Activated CD4-positive, alpha-beta T cell treated with anti-CD3 and anti-CD28 coated beads, Interleukin-2, Interleukin-6, amounts not matched to agents 100 ng/mL and 50 ng/mL, durations not matched to agents 16 hours and 8 hours (primary cell): ENCODE measurements at places on chromosomes 12 and 14.

GRCh38 chr14:34359420-34360117 is 102.5 kb downstream of the SPTSSA start:
- no peak for DNase-seq

- no peak for DNase-seq
Observed at GRCh38 chr14:87940894-87941293, 52.1 kb downstream of the GALC start.

DNA sequence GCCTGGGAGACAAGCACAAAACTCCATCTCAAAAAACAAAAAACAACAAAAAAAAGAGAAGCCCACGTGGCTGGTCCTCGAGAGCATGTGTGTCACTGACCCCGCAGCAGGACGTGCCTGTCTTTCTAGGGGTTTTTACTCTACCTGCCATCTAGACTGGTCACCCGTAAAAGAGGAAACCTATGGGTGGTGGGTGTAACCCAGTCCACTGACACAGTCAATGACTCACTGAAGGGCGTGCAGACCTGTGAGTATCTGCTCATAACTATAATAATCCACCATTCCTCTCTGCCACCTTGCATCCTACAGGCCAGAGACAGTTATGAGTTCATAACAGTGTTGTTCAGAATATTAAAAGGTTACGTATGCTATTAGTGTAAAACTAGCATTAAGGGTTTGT is 4.6 kb downstream of the GOLGA3 start:
- DNase-seq: no peak

GRCh38 chr14:95038521-95039250 is 118.6 kb downstream of the DICER1 start:
- DNase-seq: no peak

DNA sequence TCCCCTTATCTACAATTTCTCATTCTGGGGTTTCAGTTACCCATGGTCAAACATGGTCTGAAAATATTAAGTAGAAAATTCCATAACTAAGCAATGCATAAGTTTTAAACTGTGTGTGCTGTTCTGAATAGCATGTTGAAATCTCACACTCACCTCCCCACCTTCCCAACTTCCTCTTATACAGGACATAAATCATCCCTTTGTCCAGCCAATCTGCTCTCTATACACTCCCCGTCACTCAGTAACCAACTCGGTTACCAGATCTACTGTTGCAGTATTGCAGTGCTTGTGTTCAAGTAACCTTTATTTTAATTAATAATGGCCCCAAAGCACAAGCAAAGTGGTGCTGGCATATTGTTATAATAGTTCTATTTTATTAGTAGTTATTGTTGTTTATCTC is 420.5 kb downstream of the GXYLT1 start:
- DNase-seq: no peak

GRCh38 chr14:21229821-21230220 is 39.4 kb downstream of the HNRNPC start:
- DNase-seq: peak; percentile 50

GRCh38 chr12:59780605-59781135 is 184.8 kb downstream of the SLC16A7 start:
- peak; percentile 4 for DNase-seq

DNA sequence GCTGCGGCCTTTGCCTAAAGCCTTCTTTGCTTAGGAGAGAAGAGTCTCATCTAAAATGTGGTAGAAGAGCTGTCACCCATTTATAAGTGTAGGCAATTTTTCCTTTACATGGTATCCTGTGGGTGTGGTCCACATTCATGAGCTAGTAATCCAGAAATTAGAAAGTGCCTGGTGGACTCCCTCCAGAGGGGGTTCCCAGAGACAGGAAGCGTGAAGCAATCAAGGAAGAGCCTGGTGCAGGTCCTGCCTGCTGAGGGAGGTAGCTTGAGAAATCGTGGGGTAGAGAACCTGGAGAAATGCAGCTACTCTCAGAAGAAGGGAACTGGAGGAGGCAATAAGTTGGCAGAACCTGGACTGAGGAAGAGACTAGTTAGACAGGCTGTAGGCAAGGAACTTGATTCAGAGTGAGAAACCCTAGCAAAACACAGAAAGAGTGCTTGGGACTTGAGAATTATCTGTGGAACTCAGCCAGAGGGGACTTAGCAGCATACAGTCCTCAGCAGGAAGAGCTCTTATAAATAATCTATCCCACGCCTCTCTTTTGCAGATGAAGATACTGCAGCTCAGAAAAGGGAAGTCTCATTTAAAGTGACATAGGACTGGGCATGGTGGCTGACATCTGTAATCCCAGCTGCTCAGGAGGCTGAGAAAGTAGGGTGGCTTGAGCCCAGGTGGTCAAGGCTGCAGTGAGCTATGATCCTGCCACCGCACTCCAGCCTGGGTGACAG is 182.4 kb upstream of the CCND2 start:
- DNase-seq: no peak

DNA sequence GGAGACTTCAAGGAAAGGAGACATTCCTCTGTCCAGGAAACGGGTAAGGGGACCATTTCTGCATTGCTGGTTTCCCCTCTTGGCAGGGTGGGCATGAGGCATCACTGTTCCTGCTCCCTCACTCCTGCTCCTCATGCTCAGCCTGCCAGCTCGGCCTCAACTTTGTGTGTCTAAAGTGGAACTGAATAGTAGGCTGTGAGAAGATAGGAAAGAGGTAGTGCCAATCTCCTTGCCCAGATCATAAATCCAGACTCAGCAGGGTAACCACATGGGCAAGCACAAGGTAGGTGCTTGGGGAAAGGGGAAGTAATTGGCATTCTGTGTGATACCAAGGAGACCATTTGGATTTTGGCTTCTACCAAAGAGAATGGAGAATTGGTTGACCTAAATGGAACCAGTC is 2.6 kb downstream of the LTB4R start:
- DNase-seq: no peak

- DNase-seq: no peak
Observed at GRCh38 chr12:121170151-121170550, 37.5 kb downstream of the P2RX7 start.

DNA sequence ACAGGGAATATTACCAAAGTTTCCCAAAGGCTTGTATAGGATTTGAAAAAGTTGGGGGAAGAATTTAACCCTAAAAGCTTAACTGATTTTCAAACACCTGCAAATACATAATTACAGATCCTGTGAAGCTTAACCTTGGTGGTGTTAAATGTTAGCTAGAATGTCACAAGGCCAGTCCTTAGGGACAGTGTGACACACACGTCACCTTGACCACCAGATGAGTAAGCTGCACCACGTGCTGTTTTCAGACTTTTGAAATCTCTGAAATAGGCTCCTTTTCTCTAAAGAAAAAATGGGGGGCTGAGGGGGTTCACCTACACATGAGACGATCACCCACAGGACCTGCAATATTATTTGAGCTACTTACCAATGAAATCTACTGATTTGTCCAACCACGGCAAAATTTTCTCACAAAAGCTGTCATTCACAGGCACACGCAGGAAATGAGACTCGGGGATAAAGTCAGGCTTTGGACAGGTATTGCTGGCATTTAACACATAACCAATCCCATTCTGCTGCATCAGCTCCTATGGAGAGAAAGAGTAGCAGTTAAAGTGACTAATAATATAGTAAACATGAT is 75.9 kb downstream of the DUSP16 start:
- DNase-seq: peak; percentile 62

GRCh38 chr12:111850526-111850925 is 8.5 kb downstream of the MAPKAPK5 start:
- no peak for DNase-seq

DNA sequence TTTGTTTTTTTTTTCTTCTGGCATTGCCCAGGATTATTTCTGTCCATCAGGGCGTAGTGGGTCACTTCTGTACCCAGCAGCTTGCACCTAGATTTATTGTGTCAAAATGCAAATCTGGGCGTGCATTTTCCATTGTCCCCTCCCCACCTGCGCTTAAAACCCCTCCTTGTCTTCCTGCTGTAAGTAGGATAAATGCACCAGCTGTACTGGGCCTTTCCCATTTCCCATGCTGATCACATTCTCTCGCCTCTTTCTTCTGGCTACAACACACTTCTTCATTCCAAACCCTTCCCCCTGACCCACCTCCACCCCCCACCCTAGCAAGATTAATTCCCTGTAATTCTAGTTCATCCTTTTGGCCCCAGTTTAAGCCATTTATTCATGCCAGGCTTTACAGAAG is 128.0 kb downstream of the ETV6 start:
- DNase-seq: no peak

GRCh38 chr14:85342858-85343607 is 186.9 kb upstream of the FLRT2 start:
- DNase-seq: no peak

DNA sequence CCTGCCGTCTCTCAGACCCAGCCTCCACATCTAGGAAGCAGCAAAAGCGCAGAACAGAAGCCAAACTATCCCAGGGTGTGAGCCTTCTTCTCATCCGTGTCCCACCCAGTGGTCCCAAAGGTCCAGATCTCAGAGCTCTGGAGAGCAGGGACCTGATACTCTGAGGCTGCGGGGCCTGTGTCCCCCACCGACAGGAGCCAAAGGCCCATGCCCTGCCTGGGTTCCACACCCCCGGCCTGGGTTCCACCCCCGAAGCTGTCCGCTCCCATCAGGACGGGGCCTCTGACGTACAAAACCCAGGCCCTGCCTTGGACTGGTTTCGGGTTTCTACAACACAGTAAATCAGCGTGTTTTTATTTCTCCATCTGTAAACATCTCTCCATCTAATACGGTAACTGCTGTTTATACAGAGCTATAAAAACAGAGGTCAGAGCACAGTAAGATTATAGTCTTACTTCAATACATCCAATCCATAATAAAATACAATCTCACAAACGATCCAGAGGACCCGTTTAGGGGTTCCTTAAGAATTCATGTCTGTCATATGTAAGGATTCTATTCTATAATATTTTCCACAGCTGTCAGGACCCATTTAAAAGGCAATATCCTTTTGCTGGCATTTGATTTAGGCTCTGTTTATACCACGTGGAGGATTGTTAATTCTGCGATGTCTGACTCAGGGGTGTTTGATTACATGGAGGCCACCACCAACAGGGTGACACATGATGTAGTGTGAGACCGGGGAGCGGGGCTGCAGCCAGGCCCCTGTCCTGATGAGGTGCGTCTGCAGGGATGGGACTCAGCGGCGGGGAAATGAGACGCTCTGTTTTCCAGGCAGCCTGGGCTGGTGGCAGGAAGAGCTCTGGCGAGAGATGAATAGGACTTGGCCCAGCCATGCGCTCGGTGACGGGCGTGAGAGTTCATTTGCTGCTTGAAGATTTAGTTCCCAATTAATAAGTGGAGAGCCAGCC is 110.3 kb downstream of the DICER1 start:
- DNase-seq: no peak

DNA sequence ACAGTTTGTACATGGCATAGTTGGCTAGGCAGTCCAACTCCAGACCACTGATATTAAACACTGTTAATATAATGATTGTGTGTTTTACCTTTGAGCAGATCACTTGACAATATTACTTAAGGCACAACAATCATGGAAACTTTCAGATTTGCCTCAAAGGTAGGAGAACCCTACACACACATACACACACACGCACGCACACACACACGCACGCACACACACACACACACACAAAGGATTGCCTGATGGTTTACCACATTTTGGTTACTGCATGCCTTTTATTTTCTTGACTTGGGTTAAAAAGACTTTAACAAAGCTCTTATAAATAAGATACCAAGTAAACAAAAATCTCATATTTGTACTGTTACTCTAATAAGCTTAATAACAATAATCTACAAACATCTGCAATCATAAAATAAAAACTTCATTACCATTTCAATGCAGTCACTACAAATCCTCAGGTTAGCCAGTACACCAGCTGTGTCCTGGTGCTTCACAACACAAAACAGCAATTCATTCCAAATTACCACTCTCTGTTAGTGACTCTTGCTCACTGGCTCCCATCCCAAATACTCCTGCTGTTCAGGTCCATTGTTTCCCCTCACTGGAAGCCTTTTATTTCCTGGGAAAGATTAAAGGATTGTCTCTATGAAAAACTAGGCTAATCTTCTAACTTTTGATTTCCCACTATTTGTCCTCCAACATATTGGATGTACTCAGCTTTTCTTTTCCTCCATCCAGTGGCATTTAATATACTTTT is 175.2 kb upstream of the ATP2B1 start:
- DNase-seq: no peak
